SJSA1 (cell line): ENCODE measurements at places on chromosomes 7 and 10. TPM values are rescaled to one million over a fixed set of nuclear protein-coding genes. Genes with fewer than 3 reads are reported as not detected.

The RELN gene
- total RNA-seq: 0.03 TPM in 1 of 2 replicates, not detected in the other

The RBM33 gene
- total RNA-seq: 27.2 and 37.4 TPM in 2 replicates

The EBF3 gene
- not detected in 2 replicates for total RNA-seq

The SEMA3C gene
- total RNA-seq: 14.9 and 28.6 TPM in 2 replicates

The CALCR gene
- total RNA-seq: not detected in 2 replicates

The PTER gene
- total RNA-seq: 13.0 and 26.0 TPM in 2 replicates

The KAZALD1 gene
- total RNA-seq: 1.4 and 1.8 TPM in 2 replicates

The WBP1L gene
- total RNA-seq: 13.3 and 21.0 TPM in 2 replicates

The HOXA2 gene
- total RNA-seq: 0.47 and 2.3 TPM in 2 replicates

The FAM185A gene
- 6.9 and 10.1 TPM in 2 replicates for total RNA-seq

The GIMAP1 gene
- not detected in 2 replicates for total RNA-seq

The ANKIB1 gene
- 34.7 and 45.6 TPM in 2 replicates for total RNA-seq

The TUBB8 gene
- total RNA-seq: 0.28 and 0.68 TPM in 2 replicates

The C10orf105 gene
- total RNA-seq: not detected in 2 replicates

The VSTM4 gene
- 1.8 and 3.7 TPM in 2 replicates for total RNA-seq

The SLC13A4 gene
- total RNA-seq: not detected in 2 replicates

The CFAP58 gene
- 0.34 and 1.5 TPM in 2 replicates for total RNA-seq

The SPDYE2 gene
- total RNA-seq: not detected in 2 replicates

The MLXIPL gene
- total RNA-seq: not detected in 2 replicates

The HTR7 gene
- total RNA-seq: 0.88 and 1.8 TPM in 2 replicates

The CFAP46 gene
- total RNA-seq: 0.21 TPM in 1 of 2 replicates, not detected in the other

The EIF3B gene
- total RNA-seq: 192 and 199 TPM in 2 replicates

The GJD4 gene
- 0.13 TPM in 1 of 2 replicates, not detected in the other for total RNA-seq

The CNNM1 gene
- total RNA-seq: not detected in 2 replicates

The PLAC9 gene
- total RNA-seq: not detected in 2 replicates

The HECW1 gene
- 19.1 TPM in 2 replicates for total RNA-seq

The SMURF1 gene
- total RNA-seq: 19.0 and 20.3 TPM in 2 replicates

The OR2A7 gene
- total RNA-seq: not detected in 2 replicates

The ANXA8L1 gene
- 0.16 TPM in 1 of 2 replicates, not detected in the other for total RNA-seq

The HOXA7 gene
- 0.09 and 2.9 TPM in 2 replicates for total RNA-seq

The GPR15LG gene
- not detected in 2 replicates for total RNA-seq

The CNPY1 gene
- total RNA-seq: not detected in 2 replicates

The OR2A12 gene
- total RNA-seq: not detected in 2 replicates
